ENCODE measurements at places on chromosomes 16 and 17. TPM values are rescaled to one million over a fixed set of nuclear protein-coding genes. Genes with fewer than 3 reads are reported as not detected.

Gene C16orf46
- 0.32 TPM for total RNA-seq

GRCh38 chr16:80896776-80897175 is 92.4 kb upstream of the CDYL2 start:
- no peaks in the 10 kb centered on the region for H3K36me3 ChIP-seq
- no peaks in the 10 kb centered on the region for H3K27me3 ChIP-seq
- H3K27ac ChIP-seq, result no peak overlapping the region
- no peak overlapping the region for H3K4me3 ChIP-seq

Gene C1QTNF8
- total RNA-seq, result not detected

Gene DNASE1L2
- total RNA-seq, result 1.7 TPM

DNA sequence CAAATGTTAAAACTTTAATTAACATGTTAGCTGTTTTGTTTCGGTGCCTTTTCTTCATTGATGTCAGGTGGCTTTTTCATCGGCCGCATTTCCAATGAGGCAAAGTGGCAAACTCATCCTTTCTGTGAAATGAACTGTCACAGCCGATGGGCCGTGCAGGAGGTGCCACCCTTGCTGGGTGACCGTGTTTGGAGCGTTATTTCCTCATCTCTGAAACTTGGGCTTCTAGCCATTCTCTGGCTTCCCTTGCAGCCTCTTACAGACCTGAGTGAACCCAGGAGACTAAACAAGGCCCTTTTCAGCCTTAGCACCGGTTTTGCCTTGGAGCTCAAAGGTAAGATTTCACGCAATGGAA is 42.2 kb upstream of the PRSS54 start:
- H3K36me3 ChIP-seq, result no peaks in the 10 kb centered on the region
- H3K27ac ChIP-seq, result no peak overlapping the region
- H3K4me3 ChIP-seq, result no peak overlapping the region
- H3K27me3 ChIP-seq, result no peaks in the 10 kb centered on the region
- DNase-seq, result no peak

Gene TP53TG3
- total RNA-seq, result not detected

DNA sequence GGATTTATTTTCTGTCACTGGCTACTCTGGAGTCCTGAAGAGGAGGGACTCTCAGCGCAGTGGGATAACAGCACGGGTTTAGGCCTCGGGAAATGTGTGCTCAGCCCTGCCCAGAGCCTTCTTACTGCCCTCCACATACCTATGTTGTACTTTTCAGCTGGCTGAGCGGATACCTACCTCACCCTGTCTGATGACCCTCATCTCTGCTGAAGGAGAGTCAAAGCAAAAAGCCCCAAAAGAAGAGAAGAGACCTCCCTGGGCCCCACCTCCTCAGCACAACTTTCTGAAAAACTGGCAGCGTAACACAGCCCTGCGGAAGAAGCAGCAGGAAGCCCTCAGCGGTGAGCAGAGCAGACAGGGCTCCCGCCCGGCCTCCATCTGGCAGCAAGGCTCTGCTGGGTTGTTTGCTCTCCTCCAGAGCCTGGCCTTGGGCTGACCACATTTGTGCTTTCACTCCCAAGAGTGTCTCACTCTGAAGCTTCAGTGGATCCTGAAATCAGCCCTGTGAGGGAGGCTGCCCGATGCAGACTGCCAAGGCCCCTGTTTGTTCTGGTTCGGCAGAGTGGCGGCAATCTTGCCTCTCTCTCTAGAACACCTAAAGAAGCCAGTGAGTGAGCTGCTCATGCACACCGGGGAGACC is 10.3 kb downstream of the MYCBPAP start:
- no peaks in the 10 kb centered on the region for H3K27me3 ChIP-seq
- H3K4me3 ChIP-seq, result no peak overlapping the region
- DNase-seq, result no peak
- H3K36me3 ChIP-seq, result no peaks in the 10 kb centered on the region
- peaks cover 8% of the 10 kb centered on the region for H3K4me1 ChIP-seq
- no peak overlapping the region for H3K27ac ChIP-seq

DNA sequence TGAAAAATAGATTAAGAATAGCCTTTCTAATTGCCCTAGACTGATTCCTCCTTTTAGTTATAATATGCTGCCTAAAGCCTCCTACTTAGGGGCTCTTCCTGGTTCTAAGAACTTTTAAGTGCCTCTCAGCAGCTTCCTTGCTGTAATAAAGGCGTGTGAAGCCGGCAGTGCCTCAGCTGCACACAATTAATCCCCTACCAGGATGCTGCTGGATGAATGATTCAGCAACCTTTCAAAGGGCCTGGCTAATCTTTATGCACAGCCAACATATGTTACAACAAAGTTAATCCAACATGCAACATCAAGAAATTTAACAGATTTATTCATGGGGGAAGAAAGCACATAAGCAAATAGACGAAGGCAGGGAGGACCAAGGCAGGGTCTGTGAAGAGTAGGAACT is 145.2 kb downstream of the PMP22 start:
- H3K4me1 ChIP-seq, result peaks cover 4% of the 10 kb centered on the region
- 0 out of 2 replicates have a peak, but pooled peaks cover 5% of the 10 kb centered on the region for H3K27me3 ChIP-seq
- H3K36me3 ChIP-seq, result no peaks in the 10 kb centered on the region
- H3K27ac ChIP-seq, result no peak overlapping the region

DNA sequence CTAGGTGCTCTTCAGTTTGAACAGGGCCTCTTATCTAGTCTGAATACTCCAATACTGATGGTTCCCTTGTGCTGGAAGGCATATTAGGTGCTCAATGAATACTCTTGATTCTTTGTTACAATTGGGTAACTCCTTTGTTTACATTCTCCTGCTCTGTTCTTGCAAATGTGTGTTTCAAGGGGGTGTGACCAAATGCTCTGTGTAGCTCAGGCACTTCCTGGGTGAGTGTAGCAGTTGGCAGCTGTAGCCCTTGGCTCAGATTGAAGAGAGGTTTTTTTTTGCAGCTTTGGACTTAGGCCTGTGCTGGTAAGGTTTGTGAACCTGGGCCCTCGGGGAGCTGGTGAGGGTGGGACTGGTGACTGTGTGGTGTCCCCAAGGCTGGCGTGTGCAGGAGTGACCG is 20.2 kb downstream of the TBCD start:
- no peaks in the 10 kb centered on the region for H3K4me1 ChIP-seq

DNA sequence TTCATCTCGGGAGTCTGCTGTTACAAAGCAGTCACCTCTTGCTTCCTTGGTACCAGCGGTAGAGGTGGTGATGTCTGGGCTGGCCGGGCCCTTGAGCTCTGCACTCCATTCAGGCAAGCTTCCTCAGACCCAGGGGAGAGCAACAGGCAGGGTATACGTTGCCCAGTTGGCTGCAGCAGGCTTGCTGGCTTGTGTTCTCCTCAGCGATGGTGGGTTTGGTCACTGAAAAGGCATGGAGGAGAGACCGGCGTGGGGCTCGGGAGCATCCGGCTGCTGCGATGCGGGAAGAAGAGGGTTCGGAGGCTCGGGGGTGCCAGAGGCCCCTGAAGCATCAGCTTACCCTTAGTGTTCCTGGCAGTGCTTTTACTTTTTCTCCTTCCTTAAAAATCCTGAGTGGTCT is 25.8 kb downstream of the SAP30BP start:
- H3K4me1 ChIP-seq, result peaks cover 10% of the 10 kb centered on the region
- no peak for DNase-seq
- no peak overlapping the region for H3K4me3 ChIP-seq
- no peak overlapping the region for H3K27ac ChIP-seq
- H3K27me3 ChIP-seq, result no peaks in the 10 kb centered on the region

- no peaks in the 10 kb centered on the region for H3K36me3 ChIP-seq
- no peak for DNase-seq
- H3K27ac ChIP-seq, result no peak overlapping the region
- no peaks in the 10 kb centered on the region for H3K27me3 ChIP-seq
- H3K4me3 ChIP-seq, result no peak overlapping the region
Measured at GRCh38 chr16:25888868-25889267, 197.1 kb downstream of the HS3ST4 start.

DNA sequence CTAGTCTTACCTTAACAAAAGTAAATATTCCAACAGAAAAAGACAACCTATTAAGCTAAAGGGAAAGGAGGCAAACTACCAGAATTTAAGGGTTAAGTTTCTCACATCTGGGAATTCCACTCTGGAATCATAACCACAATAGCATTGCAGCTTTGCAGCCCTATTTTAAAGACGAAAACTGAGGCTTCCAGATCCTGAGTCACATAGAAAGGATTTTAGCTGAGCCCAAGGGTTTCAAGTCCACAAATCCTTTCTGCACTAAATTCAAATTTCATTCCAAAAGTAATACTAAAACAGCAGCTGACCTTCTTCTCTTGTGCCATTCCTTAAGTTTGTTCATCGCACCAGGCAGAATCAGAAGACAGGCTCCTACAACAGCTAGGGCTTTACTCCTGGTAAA is 17.8 kb downstream of the XYLT1 start:
- DNase-seq, result no peak
- H3K27ac ChIP-seq, result no peak overlapping the region
- no peak overlapping the region for H3K4me3 ChIP-seq
- no peaks in the 10 kb centered on the region for H3K27me3 ChIP-seq
- no peaks in the 10 kb centered on the region for H3K36me3 ChIP-seq

DNA sequence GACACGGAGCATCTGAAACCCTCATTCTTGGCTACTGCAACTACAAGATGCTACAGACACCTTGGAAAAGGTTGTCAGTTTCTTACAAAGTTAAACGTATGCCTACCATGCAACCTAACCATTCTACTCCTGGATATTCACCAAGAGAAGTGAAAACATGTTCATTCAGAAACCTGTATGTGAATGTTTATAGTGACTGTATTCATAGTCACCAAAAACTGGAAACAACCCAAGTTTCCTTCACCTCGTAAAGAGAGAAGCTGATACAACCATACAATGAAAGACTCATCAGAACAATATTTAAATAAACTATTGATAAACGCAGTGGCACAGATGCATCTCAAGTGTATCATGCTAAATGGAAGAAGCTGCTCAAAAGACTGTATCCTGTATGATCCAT is 55.4 kb upstream of the CHMP6 start:
- H3K4me3 ChIP-seq, result no peak overlapping the region
- H3K27me3 ChIP-seq, result no peaks in the 10 kb centered on the region
- H3K27ac ChIP-seq, result no peak overlapping the region
- DNase-seq, result no peak

Gene PLXDC1
- total RNA-seq, result 0.06 TPM

GRCh38 chr17:39064819-39065218 is 86.6 kb downstream of the PLXDC1 start:
- no peaks in the 10 kb centered on the region for H3K36me3 ChIP-seq
- H3K4me1 ChIP-seq, result no peaks in the 10 kb centered on the region
- no peak overlapping the region for H3K4me3 ChIP-seq
- H3K27ac ChIP-seq, result no peak overlapping the region

- no peaks in the 10 kb centered on the region for H3K27me3 ChIP-seq
- DNase-seq, result peak; percentile 73
- H3K4me3 ChIP-seq, result peak overlapping the region; percentile 97
- peaks cover 18% of the 10 kb centered on the region for H3K36me3 ChIP-seq
- H3K4me1 ChIP-seq, result no peaks in the 10 kb centered on the region
- H3K27ac ChIP-seq, result peak overlapping the region; percentile 63
Measured at GRCh38 chr17:28551421-28552175, 826 bp downstream of the UNC119 start.

DNA sequence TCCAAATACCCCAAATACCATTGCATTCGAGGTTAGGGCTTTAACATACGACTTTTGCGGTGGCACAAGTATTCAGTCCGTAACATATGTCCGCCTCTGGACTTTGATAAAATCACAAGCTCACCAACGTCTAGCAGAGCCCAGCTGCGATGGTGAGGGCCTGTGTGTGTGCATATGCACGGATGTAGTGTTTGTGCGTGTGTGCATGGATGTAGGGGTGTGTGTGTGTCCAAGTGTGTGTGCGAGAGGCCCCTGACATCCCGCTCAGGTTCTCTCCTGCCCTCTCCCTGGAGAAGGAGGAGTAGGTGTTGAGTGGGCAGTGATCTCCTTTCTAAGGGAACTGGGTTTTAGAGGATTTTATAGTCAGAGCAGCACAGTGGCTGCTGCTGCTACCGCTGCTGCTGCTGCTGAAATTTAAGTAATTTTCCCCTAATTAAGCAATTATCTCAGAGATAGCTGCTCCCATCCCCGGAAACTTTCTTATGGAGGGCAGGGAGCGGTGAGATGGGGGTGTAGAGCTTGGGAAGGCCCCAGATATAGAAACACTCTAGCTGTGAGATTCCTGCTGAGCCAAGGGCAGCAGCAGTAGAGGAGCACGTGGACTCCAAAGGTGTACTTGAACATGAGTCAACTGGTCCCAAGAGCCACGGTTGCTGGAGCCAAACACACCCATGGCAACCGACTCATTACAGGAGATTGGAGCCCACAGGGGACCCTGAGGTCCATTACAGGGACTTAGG is 121.7 kb upstream of the SDK2 start:
- peaks cover 9% of the 10 kb centered on the region for H3K27me3 ChIP-seq
- H3K36me3 ChIP-seq, result no peaks in the 10 kb centered on the region
- DNase-seq, result no peak
- peaks cover 9% of the 10 kb centered on the region for H3K4me1 ChIP-seq
- H3K4me3 ChIP-seq, result no peak overlapping the region

DNA sequence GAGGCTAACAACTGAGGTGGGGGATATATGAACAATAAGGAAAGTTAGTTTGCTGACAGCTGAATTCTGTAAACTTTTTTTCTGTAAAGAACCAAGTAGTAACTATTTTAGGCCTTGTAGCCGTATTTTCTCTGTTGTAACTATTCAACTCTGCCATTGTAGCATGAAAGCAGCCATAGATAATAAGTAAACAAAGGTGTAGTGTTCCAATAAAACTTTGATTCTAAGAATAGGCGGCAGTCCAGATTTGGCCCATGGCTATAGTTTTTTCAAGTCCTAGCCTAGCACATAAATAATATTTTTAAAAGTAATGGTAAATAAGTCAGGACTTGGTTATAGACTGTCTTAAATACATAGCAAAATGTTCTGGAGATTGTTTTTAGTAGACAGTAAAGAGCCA is 142.0 kb downstream of the STXBP4 start:
- no peak for DNase-seq
- H3K36me3 ChIP-seq, result no peaks in the 10 kb centered on the region
- H3K27ac ChIP-seq, result no peak overlapping the region

Gene NPW
- total RNA-seq, result 1.6 TPM

DNA sequence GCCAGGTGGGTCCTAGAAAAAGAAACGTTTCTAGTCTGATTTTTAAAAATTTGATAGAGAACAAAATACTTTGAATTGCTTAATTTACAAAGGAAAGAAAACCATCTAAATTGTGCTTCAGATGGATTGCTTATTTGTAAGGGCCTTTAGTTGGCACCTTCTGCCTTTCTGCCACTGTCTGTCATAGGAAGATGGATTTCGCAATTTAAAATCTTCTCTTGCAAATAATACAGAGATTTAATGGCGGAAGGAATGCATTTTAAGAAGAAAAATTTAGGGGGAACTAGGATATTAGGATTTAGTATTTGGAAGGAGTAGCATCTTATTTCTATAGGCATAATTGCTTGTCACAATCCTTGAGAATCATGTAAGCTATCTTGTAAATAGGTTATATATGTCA is 175.5 kb upstream of the RBL2 start:
- DNase-seq, result no peak
- no peaks in the 10 kb centered on the region for H3K27me3 ChIP-seq
- H3K27ac ChIP-seq, result no peak overlapping the region
- no peak overlapping the region for H3K4me3 ChIP-seq
- H3K36me3 ChIP-seq, result peaks cover 73% of the 10 kb centered on the region

GRCh38 chr17:81119223-81120148 is 45.8 kb upstream of the PVALEF start:
- no peak overlapping the region for H3K27ac ChIP-seq
- no peaks in the 10 kb centered on the region for H3K27me3 ChIP-seq
- peaks cover 2% of the 10 kb centered on the region for H3K4me1 ChIP-seq

- DNase-seq, result no peak
- no peaks in the 10 kb centered on the region for H3K36me3 ChIP-seq
- H3K4me3 ChIP-seq, result no peak overlapping the region
- no peaks in the 10 kb centered on the region for H3K4me1 ChIP-seq
- no peaks in the 10 kb centered on the region for H3K27me3 ChIP-seq
- no peak overlapping the region for H3K27ac ChIP-seq
Measured at GRCh38 chr17:6713918-6714271, 726 bp upstream of the SLC13A5 start.

Gene GP2
- total RNA-seq, result not detected

Data from SJCRH30 (cell line).